ENCODE measurements at places on chromosomes 3 and 15.

DNA sequence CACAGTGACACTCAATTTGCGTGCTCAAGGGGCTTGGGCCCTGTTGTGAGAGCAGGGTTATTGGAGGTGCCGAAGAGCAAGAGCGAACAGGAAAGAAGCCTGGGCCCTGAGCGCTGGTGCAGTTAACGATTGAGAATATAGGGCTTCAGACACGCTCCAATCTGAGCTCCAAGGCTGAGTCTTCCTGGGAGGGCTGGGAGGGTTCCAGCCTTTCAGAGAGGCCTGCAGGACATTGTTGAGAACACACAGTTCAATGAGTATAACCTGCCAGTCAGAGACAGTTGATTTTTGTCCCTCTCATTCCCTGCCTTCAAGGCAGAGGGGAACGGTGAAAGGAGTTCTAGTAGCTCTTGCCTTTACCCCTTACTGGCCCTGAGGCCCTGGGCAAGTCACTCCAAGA is 47.3 kb downstream of the GLDN start:
- DNase-seq, result no peak

DNA sequence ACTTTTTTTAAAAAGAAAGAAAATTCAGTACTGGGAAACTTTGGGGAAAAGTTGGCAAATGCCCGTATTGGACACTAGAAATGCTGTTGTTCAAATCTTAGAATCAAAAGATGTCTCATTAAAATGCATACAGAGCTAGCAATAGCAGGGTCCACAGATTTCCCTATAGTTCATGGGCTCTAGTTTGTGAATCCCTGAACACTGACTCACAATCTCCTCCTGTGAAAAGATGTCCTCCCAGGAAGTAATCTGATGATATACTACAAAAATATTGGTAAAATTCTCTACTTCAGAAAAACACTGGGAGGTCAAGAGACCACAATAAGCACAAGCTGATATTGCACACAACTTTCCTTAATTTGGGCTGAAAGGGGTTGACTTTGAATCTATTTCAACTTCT is 568.4 kb upstream of the ZNF385D start:
- no peak for DNase-seq

DNA sequence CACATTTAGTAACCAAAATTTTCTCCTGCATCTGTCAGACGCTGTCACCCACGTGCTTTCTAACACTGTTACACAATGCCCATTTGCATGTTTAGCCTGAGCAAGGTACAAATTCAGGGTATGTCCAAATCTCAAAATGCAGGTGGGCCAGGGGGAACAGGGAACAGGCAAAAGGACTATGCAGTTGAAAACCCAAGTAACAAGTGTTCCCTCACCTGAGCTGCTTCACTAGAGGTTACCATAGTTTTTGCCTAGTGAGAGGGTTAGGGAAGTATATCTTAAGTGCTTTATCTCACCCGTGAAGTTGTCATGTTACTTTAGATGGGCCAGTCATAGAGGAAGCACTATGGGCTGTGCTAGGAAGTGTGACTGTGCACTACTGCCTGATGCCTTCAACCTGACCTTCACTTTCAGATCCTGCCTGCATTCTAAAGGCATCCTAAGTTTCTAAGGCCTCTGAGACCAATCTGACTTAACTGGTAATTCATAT is 6.0 kb upstream of the TMEM87A start:
- no peak for DNase-seq

DNA sequence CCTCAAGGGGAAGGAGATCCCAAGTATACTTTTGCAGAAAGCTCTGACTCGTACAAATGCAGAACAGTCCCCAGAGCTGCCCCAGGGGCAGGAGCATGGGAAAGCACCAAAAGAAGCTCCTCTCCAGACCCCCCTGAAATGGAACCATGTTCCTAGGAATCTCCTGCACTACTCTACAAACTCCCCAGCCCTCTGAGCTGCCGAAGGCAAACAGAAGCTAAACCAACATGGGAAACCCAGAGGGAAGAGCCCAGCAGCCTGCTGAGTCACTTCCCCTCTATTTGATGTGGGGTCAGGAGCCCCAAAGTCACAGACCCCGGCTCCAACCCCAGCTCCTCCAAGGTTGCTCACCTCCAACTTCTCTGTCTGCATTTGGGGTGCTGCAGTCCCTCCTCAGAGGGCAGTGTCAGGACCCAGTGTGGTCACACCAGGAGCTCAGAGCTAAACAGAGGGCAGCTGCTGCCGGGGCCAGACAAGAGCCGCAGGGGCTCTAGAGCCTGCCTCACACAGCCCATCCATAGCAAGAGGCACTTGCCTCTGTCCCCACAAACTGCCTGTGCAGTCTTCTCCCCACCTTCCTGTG is 3.8 kb upstream of the PLXNA1 start:
- no peak for DNase-seq

DNA sequence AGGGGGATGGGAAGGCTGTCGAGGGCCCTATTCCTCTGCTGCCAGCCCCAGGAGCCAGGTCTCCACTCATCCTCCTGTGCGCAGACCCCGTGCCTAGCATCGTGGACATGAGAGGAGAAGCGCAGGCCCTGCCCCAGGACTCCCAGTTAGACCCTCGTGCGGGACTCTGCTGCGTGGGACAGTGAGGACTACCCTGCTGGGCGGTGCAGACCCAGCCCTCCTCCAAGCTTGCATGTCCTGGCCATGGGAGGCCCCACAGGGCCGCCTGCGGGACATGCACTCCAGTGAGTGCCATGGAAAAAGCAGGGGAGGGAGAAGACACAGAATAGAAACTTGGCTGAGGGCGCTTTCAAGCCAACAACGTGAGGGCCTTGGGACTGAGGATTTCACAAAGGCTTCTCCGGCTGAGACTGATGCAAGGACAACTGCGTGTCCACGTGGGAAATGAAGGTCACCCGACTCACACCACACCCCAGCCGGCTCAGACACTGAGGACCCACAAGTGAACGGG is 62.6 kb upstream of the IQSEC1 start:
- no peak for DNase-seq

- peak; percentile 24 for DNase-seq
Observed at GRCh38 chr3:4983739-4984510, 4.7 kb downstream of the BHLHE40 start.

DNA sequence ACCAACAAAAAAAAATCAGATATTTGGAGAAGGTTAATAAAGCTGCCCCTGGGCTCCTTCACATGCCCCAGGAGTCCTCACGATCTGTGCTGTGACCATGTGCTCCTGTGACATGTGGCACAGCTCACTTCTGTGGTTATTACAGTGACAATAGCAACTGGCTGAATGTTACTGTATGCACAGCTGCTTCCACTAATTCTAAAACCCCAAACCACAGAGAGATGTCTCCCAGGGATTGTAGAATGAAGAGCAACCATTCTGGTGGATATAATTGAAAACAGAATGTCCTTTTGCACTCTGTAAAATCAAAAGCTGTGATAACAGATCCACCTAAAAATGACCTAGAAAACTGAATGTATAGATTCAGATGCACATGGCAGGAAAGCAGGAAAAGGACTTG is 489.2 kb upstream of the CNTN4 start:
- DNase-seq, result no peak

DNA sequence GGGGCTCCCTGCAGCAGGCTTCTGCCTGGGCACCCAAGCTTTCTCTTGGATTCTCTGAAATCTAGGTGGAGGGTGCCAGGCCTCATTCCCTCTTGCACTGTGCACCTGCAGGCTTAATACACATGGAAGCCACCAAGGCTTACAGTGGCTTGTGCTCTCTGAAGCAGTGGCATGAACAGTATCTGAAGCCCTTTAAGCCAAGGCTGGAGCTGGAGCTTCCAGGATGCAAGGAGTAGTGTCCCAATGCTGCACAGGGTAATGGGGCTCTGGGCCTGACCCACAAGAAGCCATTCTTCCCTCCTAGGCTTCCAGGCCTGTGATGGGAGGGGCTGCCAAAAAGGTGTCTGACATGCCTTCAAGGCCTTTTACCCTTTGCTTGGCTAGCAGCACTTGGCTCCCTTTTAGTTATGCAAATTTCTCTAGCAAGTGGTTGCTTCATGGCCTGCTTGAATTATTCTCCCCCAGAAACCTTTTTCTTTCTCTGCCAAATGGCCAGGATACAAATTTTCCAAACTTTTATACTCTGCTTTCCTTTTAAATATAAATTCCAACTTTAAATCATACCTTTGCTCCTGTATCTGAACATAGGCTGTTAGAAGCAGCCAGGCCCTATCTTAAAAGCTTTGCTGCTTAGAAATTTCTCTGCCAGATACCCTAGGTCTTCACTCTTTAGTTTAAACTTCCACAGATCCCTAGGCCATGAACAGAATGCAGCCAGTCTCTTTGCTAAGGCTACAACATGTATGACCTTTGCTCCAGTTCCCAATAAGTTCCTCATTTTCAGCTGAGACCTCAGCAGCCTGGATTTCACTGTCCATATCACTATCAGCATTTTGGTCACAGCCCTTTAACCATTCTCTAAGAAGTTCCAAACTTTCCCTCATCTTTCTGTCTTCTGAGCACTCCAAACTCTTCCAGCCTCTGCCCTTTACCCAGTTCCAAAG is 201.1 kb upstream of the LRRFIP2 start:
- no peak for DNase-seq

GRCh38 chr3:140334132-140334929 is 343.5 kb upstream of the TRIM42 start:
- no peak for DNase-seq

DNA sequence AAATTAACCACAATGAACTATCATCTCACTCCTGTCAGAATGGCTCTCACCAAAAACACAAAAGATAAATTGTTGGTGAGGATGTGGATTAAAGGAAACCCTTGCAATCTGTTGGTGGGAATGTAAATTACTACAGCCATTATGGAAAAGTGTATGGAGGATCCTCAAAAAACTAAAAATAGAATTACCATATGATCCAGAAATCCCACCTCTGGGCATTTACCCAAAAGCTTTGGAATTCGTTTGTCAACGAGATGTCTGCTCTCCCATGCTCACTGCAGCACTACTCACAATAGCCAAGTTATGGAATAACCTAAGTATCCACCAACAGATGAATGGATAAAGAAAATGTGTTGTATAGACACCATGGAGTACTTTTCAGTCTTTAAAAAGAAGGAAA is 21.6 kb downstream of the FSIP1 start:
- DNase-seq, result no peak

DNA sequence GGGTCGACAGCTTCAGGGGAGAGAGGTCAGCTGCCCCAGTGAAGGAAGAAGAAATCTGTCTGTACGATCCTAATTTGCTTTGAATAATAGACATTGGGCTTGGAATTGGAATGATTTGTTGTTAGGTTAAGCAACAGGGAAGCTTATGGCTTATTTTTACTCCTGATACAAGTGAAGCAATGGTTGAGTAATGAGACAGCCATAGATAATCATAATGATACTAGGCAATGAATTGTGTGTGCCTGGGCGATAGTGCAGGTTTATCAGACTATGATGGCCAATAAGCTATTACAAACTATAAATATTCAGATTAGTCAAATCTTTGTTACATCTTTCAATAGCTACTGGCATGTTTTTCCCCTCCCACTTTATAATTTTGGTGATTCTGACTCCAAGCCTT is 140.9 kb upstream of the CDIN1 start:
- no peak for DNase-seq

- no peak for DNase-seq
Observed at GRCh38 chr3:40581166-40581565, 56.4 kb downstream of the ZNF621 start.

Data from globus pallidus (tissue), 1 donor.